Cortex of kidney (tissue), 1 donor: ENCODE measurements at places on chromosomes 4 and X.

GRCh38 chr4:52694936-52695335 is 35.8 kb upstream of the USP46 start:
- no peak for DNase-seq

DNA sequence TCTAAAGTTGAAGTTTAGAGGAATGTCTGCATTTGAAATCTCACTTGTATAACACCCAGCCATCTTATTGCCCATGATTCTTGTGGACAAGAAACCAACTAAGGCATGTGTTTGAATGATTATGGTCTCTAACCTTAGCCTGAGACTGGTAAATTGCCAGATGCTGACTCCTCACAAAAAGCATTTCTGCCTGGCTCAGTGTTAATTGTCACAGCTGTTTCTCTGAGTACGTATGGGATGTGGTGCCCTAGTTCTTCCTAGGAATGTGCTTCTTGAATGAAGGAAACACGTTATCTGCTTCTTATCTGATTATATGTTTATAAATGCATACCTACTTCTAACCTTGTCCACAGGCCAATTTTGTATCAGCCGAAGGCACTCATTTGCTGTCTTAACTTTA is 63.1 kb upstream of the NDP start:
- no peak for DNase-seq

DNA sequence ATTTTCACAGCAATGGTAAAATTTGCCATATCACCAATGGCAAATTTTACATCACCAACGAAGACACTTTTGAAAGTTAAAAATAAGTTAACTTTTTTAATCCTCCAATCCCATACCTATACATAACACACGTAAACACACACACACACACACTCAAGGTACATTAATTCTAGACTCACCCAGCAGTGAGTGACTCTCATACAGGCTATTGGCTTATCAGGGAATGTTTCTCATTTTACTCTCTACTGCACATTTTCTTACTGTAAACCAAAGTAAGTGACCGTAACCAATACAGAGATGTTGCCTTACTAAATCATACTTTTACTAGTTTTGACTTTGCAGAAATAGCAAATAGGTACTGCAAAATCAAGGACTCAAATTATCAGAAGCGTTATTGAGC is 2.3 kb downstream of the VEGFC start:
- DNase-seq = no peak

DNA sequence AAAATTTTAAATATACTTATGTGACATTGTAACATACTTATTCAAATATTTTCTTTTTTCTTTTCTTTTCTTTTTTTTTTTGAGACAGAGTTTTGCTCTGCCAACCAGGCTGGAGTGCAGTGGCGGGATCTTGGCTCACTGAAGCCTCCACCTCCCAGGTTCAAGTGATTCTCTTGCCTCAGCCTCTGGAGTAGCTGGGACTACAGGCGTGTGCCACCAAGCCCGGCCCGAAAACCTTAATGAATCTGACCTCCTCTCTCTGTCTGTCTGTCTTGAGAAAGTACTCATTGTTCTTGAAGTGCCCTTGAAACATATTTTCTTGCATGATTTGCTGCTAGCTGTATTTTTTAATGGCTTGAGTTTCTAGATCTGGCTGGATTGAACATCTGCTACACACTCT is 136.8 kb downstream of the ANAPC4 start:
- no peak for DNase-seq

DNA sequence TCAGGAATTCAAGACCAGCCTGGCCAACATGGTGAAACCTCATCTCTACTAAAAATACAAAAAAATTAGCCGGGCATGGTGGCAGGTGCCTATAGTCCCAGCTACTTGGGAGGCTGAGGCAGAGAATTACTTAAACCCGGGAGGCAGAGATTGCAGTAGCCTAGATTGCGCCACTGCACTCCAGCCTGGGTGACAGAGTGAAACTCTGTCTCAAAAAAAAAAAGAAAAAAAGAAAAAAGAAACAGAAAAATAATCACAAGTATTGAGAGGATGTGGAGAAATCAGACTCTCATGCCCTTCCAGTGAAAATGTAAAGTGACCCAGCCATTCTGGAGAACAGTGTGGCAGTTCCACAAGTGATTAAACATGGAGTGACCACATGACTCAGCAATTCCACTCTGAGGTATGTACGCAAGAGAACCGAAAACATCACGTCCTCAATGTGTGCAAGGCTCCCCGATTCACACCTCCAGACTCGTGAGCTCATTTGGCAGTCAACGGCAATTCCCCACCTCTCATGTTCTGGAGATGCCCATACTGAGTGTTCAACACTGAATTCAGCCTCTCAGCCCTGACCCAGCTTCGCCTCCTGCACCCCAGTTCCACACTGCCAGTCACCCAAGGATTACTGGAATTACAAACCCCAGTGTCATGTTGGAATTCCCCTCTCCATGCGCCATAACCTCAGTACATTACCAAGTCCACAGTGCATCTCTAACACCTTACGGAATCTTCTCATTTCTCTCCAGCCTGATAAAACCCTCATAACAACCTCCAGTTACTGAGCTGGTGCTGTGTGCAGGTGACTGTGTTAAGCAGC is 21.1 kb downstream of the ACOX3 start:
- DNase-seq = no peak

- no peak for DNase-seq
These were observed 9.6 kb downstream of the HAUS7 start for GRCh38 chrX:153460826-153461225.

DNA sequence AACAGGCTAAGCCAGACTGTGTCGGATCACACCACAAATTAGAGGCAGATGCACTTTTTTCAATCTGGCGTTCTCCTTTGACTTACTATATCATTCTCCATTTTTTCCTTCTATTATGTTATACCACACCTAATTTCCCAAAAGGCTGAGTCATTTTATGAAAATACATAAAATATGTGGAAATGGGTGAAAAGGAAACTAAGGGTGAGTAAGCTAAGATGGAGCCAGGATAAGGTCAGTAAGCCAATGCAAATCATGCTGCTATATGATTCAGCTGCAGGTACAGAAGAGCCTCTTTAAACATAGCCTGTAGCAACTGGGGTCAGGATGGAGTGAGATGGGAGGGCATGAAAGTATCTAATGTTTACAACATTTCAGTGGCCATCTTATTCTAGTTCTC is 94.0 kb upstream of the TEX13A start:
- no peak for DNase-seq

GRCh38 chr4:152258804-152259708 is 276.8 kb downstream of the FBXW7 start:
- DNase-seq = no peak

GRCh38 chr4:87239821-87240220 is 19.4 kb upstream of the KLHL8 start:
- DNase-seq = no peak

DNA sequence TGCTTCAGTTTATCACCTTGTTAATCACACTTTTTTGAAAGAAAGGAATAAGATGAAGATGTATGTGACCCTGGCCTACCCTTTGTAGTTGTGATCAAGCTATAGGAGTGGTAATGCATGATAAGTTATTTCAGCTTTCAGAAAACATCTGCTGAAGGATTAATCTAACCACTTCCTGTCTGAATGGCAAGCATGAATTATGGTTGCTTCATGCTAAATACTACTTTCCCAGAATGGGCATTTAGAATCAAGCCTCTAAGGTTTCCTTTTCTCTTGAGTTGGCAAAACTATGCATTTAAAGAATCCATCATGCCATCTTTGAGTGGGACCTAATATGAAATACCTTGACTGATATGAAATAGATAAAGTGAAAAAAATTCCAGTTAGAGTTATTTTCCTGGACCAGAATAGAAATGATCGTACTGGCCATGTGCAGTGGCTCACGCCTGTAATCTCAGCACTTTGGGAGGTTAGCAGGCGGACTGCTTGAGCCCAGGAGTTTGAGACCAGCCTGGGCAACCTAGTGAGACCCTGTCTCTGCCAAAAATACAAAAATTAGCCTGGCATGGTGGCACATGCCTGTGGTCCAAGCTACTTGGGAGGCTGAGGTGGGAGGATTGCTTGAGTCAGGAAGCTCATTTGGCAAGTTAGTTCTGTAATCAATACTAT is 59.1 kb downstream of the ANXA3 start:
- DNase-seq = no peak

DNA sequence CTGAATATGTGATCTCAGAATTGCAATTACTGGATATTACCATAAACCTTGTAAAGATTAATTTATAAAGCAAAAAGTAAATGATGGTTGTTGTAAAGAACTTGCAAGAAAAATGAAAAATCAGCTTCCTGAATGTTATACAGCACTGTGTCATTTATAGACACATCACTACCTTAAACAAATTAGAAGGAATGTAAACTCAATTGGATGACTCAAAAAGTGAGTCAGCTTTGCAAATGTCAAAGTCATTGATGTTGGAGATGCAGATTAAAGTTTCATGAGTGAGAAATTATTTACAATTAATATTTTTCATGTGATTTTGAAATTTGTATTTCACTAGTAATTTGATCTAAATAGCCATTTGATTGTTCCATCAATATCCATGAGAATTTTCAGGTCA is 193.2 kb downstream of the RAPGEF2 start:
- no peak for DNase-seq

DNA sequence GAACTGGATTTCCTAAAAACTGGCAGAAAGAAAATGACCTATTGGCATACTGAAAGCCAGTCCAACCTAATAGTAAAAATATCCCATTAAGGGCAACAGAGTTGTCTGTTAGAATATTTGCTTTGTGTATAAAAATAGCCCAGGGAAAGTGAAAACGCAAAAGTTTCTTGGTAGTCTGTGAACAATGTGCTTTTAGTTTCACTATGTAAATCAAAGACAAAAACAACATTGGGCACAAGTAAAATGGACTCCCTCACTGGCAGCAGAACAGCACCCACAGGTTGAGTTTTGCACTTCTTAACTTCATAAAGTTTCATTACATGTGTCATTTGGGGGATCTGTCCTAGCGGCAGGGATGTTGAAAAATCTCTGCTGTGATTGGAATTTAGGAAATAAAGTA is 4.3 kb upstream of the FGG start:
- no peak for DNase-seq

DNA sequence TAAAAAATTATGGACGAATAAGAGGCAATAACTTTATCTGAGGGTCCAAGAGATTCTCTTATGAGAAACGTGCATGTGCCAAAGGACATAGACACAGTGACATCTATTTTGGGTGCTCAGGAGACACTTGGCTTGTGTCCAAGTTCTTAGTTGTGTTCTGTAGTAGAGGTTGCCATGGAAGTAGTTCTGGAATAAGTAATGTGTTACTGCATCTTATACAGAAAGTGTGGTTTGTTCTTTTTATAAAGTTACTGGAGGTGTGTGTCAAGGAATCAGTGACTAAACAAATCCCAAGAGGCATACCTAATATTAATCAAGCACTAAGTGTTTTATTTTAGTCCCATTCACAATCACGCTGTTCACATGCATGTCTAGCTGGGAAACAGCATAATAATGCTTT is 305.7 kb downstream of the ARHGAP24 start:
- DNase-seq = no peak

DNA sequence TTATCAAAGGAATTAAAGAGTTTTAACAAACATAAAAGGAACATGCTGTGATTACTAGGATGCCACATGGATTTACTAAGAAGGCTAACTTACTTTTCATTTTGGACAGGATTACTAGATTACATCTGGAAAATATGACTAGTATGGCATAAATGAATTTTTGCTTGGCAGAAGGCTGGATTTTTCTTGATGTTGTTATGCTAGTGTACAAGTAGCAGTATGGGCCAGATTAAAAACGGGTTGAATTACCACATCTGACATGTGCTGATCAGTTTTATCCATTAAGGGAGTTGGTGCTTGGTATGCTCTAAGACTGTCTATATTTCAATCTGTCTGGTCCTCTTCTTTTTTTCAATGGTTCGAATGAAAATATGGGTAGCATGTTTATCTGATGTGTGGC is 70.5 kb downstream of the JADE1 start:
- no peak for DNase-seq

DNA sequence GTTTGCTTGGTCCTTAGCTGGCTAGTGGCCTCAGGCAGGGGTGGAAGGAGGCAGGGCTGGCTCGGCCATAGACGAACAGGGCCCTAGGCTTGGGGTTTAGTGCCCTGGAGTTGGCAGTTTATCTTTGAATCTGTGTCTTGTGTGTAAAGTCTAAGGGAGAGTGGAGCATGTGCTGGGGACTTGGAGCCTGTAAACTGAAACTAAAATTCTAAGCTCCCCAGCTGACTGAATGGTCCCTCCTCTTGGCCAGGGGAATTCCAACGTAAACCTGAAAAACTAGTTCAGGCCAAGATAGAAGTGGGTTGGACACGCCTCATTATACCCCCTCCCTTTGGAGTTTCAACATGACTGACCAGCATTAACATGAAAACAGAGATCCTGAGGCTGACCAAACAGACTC is 46.1 kb upstream of the GPR78 start:
- no peak for DNase-seq
